ENCODE measurements at places on chromosomes 2 and 18. TPM values are rescaled to one million over a fixed set of nuclear protein-coding genes. Genes with fewer than 3 reads are reported as not detected.

Gene LCLAT1
- 30.9 TPM for total RNA-seq

Gene CDKL4
- total RNA-seq = 0.22 TPM

Gene KRCC1
- total RNA-seq = 23.8 TPM

Gene ARHGAP28
- 1.1 TPM for total RNA-seq

Gene KLHL30
- total RNA-seq = 20.6 TPM

Gene LYG2
- total RNA-seq = not detected

Gene FSHR
- total RNA-seq = 0.14 TPM

Gene PLEK
- 7.2 TPM for total RNA-seq

All from Right ventricle myocardium inferior (tissue), 1 donor.